Natural killer cell treated with Interleukin-12 subunit alpha and Interleukin-12 subunit beta and Interleukin-15 and Interleukin-18, amount 100 ng/mL, for 72 hours (primary cell): ENCODE measurements at places on chromosomes 11 and 22. TPM values are rescaled to one million over a fixed set of nuclear protein-coding genes. Genes with fewer than 3 reads are reported as not detected.

The SYNGR1 gene
- 2.0 TPM for total RNA-seq

The GAB4 gene
- total RNA-seq = not detected

The DGCR8 gene
- 89.5 TPM for total RNA-seq

The PNPLA3 gene
- total RNA-seq = 0.14 TPM

The TMEM135 gene
- total RNA-seq = 23.0 TPM

The GGTLC3 gene
- not detected for total RNA-seq

DNA sequence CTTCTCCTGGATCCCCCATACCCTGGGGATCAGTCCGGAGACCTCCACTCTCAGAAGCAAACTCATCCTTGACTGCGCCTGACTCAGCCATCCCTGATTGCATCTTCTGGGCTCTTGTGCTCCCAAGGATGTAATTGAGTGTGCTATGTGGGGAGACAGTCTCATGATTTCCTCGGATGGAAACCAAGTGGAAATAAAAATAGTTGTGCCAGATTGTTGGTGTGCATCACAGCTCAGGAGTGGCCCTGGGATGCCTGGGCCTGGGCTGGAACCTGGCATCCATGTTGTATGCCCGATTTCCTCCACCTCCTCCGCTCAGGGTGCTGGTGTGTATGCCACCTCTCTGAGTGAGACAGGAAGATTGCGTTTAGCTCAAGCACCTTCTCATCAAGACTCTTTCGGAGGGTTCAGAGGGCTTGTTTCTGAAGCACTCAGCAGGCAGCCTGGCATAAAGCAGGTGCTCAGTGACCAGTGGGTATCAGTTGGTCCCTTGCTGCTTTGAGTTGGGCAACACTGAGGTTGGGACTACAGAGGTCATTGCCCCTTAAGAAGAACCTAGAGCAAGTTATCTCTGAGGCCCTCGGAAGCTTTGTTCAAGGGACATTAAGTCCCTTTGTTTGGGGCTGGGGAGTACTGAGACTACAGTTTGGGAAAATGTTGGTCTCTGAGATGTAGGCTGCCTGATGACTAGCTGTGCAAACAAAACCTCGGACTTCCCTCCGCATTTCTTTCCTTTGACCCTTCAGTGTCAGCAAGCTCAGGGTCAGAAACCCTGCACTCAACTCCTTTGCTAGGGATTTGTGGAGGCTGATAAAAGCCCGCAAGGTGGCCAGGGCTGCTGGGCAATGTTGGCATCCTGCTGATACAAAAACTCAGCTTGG is 24.8 kb upstream of the MICAL2 start:
- H3K27ac ChIP-seq = no peak overlapping the region
- no peak for DNase-seq
- peaks cover 9% of the 10 kb centered on the region for H3K27me3 ChIP-seq
- H3K4me3 ChIP-seq = peak overlapping the region; percentile 56

GRCh38 chr11:100825626-100826025 is 138.5 kb downstream of the ARHGAP42 start:
- no peaks in the 10 kb centered on the region for H3K27me3 ChIP-seq
- H3K27ac ChIP-seq = no peak overlapping the region
- H3K4me3 ChIP-seq = no peak overlapping the region
- no peaks in the 10 kb centered on the region for H3K36me3 ChIP-seq

- no peaks in the 10 kb centered on the region for H3K27me3 ChIP-seq
- H3K36me3 ChIP-seq = no peaks in the 10 kb centered on the region
- peak overlapping the region; percentile 30 for H3K4me3 ChIP-seq
- peaks cover 70% of the 10 kb centered on the region for H3K4me1 ChIP-seq
These were observed 34.8 kb downstream of the MYH9 start for GRCh38 chr22:36352803-36353507.

GRCh38 chr11:87722756-87723565 is 452.3 kb downstream of the RAB38 start:
- no peak overlapping the region for H3K27ac ChIP-seq
- H3K27me3 ChIP-seq = no peaks in the 10 kb centered on the region
- no peaks in the 10 kb centered on the region for H3K36me3 ChIP-seq
- no peak for DNase-seq
- no peak overlapping the region for H3K4me3 ChIP-seq

DNA sequence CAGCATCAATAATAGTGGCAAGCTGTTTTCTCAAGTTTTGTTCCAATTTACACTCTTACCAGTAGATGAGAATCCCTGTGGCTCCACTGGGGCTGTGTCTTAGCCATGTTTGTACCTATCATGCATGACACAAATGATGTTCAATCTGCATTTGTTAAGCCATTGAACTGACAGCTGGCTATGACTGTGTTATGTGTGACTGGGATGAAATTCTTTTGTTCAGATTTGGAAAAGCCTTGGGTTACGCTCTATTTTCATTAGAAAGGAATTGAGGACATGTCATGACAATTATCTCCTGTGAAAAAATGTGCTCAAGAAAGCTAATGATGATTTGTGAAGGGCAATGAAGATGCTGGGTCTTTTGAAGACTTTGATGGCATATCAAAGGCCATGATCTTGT is 201.8 kb upstream of the LARGE1 start:
- no peak for DNase-seq
- no peaks in the 10 kb centered on the region for H3K4me1 ChIP-seq
- H3K27ac ChIP-seq = no peak overlapping the region
- H3K4me3 ChIP-seq = no peak overlapping the region
- H3K27me3 ChIP-seq = peaks cover 3% of the 10 kb centered on the region

GRCh38 chr11:131724436-131724975 is 354.1 kb downstream of the NTM start:
- H3K4me3 ChIP-seq = no peak overlapping the region
- no peak for DNase-seq
- no peaks in the 10 kb centered on the region for H3K36me3 ChIP-seq
- H3K27me3 ChIP-seq = no peaks in the 10 kb centered on the region
- H3K4me1 ChIP-seq = no peaks in the 10 kb centered on the region

DNA sequence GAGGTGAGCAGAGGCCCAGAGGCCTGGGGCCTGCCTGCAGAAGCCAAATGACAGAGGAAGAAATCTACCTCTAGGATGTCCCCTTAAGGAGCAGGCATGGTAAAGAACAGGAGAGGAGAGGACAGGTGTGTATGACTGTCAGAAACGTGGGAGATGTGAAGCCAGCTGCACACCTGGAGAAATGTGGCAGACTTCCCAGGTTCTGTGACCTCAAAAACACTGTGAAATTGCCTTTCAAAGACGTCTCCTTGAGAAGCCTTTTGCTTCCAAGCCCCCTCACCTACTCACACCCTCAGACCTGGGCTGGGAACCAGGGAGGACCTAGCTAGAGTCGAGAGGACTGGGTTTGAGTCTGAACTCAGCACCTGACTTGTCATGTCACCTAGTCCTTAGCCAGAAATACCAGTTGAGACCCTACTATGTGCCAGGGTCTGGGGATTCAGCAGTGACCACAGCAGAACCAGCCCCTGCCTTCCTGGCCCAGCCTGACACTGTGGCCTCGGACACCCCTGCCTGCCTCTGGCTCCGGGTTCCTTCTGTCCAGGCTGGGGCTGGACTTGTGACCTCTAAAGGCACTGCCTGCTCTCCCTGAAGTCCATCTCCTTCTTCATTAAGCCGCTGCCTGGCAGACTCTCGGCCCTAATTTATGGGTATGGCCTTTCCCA is 5.6 kb downstream of the TPBGL start:
- peaks cover 27% of the 10 kb centered on the region for H3K27me3 ChIP-seq
- no peaks in the 10 kb centered on the region for H3K36me3 ChIP-seq
- no peaks in the 10 kb centered on the region for H3K4me1 ChIP-seq
- no peak overlapping the region for H3K27ac ChIP-seq
- no peak for DNase-seq

- H3K27me3 ChIP-seq = no peaks in the 10 kb centered on the region
- H3K27ac ChIP-seq = peak overlapping the region; percentile 98
- no peak for DNase-seq
- peak overlapping the region; percentile 82 for H3K4me3 ChIP-seq
- peaks cover 36% of the 10 kb centered on the region for H3K4me1 ChIP-seq
- peaks cover 9% of the 10 kb centered on the region for H3K36me3 ChIP-seq
These were observed 115.9 kb upstream of the GRK3 start for GRCh38 chr22:25448435-25449051.

GRCh38 chr11:118232659-118233058 is 7.8 kb upstream of the JAML start:
- H3K27me3 ChIP-seq = no peaks in the 10 kb centered on the region
- DNase-seq = no peak
- H3K4me1 ChIP-seq = peaks cover 16% of the 10 kb centered on the region
- no peak overlapping the region for H3K27ac ChIP-seq
- H3K4me3 ChIP-seq = no peak overlapping the region

DNA sequence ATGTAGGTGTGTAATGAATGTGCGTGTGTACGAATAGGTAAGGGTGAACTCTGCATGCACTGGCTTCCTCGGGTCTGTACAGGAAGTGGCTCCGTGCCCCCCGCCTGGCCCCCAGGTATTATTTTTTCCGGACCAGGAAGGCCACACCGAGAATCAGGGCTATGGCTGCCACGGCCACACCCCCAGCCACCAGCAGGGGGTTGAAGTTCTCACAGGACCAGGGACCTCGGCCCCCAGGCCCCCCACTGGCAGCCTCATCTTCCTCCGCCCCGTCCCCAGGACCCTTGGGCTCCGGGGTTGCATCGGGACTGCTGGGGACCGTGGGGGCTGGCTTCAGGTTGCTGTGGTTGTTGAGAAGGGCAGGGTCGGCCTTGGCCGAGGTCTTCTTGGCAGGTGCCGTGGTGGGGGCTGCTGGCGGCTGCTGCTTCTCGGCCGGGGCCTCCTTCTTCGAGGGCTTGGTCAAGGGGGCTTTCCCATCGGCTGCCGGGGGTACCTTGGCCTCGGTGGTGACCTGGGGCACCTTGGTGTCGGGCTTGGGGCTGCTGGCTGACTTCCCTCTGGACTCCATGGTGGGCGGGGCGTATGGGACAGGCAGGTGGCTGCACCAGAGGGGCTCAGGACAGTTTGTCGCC is 1.8 kb downstream of the CEND1 start:
- no peak for DNase-seq
- H3K27me3 ChIP-seq = no peaks in the 10 kb centered on the region
- H3K4me1 ChIP-seq = peaks cover 6% of the 10 kb centered on the region
- no peaks in the 10 kb centered on the region for H3K36me3 ChIP-seq
- H3K27ac ChIP-seq = no peak overlapping the region

- H3K27ac ChIP-seq = no peak overlapping the region
- peaks cover 5% of the 10 kb centered on the region for H3K4me1 ChIP-seq
- H3K27me3 ChIP-seq = no peaks in the 10 kb centered on the region
- DNase-seq = no peak
- H3K4me3 ChIP-seq = no peak overlapping the region
These were observed 38.6 kb upstream of the RPS13 start for GRCh38 chr11:17116117-17116516.
